ENCODE measurements at places on chromosomes 5 and 9.

DNA sequence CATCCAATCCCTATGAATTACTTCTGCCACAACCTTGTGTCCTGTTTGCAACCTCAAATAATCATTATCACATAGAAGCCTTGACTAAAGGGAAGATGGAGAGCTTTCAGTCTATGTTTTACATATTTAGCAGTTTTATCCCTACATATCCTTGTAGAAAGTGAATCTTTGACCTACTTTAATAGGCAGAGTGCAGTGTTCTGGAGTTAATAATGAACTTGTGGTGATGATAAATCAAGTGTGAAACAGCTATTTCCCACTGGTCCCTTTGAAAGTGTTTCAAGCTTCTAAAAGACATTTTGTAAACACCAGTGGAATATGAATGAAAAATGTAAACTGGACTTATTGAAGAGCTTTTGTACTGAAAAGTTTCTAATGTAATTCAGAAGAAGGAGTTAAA, 406.7 kb downstream of the GABRG2 start:
- DNase-seq: no peak

- no peak for DNase-seq
Measured at GRCh38 chr9:3948826-3949556, 350.9 kb downstream of the GLIS3 start.

DNA sequence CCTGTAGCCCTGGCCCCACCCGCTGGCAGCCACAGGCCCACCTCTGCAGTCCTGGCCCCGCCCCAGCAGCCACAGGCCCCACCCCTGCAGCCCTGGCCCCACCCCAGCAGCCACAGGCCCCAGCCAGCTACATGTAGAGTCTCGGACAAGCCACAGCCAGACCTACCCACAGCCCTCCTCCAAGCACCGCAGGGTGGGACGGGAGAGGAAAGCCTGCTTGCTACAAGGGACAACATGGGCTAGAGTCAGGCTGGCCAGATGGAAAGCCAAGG, 49.5 kb upstream of the SARDH start:
- no peak for DNase-seq

- no peak for DNase-seq
Measured at GRCh38 chr9:137141050-137141810, 2.3 kb downstream of the GRIN1 start.

DNA sequence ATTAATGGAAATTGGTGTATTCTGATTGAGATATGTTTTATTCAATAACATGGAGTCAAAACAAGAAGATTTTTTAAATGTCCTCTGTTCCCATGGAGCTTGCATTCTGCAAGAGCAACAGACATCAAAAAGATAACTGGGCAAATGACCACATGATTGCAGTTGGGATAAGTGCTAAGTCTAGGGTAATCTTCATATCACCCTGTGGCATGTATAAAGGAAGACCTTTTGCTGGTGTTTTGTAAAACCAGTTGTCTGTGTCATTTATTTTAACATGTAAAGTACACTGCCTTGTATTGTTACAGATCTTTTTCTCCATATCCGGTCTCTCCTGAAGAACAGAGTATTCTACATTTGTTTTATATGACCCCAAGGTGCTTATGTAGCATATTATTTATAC, 44.0 kb downstream of the PTCD2 start:
- no peak for DNase-seq

DNA sequence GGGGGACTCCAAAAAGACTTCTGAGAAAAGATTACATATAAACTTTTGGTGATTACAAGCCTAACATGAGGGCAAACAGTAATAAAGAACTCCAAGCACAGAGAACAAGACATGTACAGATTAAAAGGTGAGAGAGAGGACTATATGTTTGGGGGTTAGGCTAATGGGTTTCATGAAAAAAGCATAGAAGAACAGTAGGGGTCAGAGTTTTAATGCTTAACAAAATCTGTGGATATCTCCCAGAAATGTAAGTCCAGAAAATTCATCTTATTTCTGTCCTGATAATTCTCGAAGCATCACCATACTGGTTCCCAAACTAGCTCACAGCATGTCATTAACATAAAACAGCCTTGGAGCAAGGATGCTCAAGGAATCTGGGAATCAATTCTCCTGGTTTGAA, 137.2 kb downstream of the ARRDC3 start:
- DNase-seq: no peak

GRCh38 chr5:168916266-168916665, 337.1 kb upstream of the PANK3 start:
- no peak for DNase-seq

- DNase-seq: no peak
Measured at GRCh38 chr5:97495301-97495700, 312.3 kb upstream of the RIOK2 start.

GRCh38 chr5:123809594-123810221, 297.7 kb downstream of the CSNK1G3 start:
- DNase-seq: no peak

DNA sequence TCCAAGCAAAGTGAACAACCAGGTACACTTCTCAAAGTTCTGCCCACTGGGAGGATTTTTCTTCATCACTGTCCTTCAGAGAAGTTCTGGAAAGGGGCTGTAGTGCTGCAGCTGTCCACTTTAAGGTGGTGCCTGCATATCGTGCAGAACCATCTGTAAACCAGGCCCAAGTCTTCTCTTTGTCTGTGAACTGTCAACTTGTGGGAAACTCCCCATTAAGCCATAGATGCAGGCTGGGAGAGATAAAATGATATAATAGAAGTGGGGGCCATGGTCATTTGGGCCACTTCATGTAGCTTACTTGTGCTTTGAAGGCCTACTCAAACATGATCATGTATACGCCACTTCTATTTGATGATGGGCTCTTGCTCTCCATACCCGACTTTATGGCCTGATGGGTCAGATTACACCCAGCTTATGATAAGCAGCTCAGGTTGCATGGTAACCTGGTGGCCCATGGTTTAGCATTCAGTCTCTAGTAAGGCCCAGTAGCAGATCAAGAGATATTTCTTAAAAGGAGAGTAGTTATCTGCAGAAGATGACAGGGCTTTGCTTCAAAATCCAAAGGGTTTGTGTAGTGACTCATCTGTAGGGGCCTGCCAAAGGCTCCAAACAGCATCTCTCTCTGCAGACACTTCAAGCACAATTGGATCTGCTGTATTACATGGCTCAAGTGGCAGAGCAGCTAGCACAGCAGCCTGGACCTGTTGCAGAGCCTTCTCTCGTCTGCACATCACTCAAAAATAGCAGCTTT, 15.7 kb upstream of the BTF3 start:
- DNase-seq: no peak

DNA sequence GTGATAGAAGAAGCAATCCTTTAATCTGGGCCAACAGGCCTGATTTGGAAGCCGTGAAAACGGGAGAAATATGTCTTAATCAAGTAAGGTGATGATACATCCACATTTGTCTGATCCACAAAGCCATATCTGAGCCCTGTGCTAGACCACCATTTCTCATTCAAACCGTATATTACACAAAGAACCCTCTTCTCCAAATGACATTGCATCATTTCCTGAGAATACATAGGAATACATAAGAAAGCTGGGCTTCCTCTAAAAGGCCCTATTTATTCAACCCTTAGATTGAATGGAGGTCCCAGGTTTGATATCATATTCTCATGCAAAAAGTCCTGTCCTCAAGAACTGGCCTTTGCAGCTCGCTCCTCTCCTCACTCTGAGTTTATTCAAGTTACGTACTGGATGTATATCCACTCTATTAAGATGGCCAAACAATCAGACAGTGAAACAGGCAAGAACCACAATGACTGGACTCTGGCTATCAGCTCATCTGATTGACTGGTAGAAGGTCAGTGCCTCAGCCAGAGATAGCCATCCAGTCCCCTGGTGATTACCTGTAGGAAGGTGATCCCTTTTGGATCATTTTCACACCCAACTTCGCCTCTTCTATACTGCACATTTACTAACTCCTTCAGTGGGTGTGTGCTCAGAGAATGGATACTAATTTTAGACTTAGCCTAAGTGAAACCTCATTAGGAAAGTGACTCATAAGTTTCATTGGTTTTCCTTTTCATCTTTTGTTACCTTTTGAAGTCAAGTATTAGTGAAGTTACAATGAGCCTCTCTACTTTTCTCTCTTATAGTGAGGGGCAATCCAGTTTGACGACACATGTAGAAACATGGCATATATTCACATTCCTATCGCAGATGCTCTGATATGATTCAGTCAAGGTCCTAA, 167.6 kb upstream of the WWC1 start:
- DNase-seq: no peak

DNA sequence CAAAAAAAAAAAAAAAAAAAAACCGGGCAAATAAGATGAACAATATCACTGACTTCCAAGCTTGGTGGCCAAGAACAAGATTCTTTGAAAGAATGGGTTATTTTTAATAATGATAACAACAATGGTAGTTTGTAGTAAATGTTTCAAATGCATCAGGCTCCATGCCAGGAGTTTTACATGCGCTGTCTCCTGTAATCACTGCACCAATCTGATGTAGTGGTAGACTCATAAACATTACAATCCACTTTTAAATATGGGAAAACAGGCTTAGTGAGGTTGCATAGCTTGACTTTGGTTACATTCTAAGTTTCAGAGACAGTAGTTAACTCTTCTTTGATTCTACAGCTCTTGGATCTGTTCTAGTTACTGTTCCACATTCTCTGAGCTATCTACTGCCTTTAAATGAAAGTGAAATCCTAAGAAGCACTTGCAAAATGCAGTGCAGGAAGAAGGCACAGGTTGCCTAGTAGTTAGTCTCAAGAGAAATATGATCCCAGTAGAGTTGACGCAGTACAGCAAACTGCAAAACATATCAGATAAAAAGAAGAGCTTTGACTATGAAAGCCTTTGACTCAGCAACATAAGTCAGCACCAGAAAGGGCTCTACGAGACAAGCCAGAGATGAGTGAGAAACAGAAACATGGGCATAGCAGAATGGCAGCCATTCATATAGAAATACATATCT, 62.1 kb downstream of the PDE4D start:
- no peak for DNase-seq

DNA sequence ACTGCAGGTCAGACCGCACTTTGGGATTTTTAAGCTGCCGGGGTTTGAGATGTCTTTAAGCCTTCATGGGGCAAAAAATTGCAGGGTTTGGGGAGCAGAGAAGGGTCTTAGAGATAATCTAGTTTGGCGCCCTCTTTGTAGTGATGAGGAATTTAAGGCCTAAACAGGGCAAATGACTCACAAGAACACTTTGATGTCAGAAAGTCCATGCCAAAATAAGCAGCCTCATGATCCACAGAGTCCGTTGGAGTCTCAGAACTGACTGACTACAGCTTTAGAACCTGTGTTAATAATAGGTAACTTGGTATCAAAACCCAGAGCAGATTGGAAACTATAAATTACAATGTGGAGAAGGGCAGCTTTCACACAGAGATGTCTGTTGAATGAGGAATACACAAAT, 35.9 kb upstream of the PTGS1 start:
- DNase-seq: no peak

DNA sequence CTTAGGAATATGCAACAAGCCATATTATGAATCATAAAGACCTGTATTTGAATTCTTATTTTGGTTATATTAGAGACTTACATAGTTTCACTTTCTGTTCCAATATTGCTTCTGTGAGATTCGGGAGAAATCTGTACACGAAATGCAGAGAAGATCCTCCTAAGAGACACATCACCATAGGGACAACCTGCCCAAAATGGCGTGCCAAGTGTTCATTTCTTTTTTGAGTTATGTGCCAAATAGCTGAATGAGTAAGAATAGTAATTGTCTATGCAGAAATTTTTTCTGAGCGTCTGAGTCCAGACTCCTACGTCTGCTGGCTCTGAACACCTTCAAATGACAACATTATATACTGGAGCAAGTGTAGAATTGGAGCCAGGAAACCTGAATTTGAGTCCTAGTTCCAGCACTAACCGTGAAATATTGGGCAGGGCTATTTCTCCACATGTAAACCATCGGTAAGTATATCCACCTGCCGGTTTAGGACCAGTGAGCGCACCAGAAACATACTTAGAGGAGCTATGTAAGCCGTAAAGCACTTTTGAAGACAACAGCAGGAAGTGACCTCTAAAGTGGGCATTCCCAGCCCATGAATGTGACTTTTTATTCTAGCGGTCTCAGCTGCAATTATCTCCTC, 163.9 kb upstream of the DMRT1 start:
- DNase-seq: no peak

GRCh38 chr9:18989097-18989496, 43.9 kb downstream of the SAXO1 start:
- no peak for DNase-seq

GRCh38 chr9:2872931-2873323, 29.0 kb upstream of the PUM3 start:
- no peak for DNase-seq

GRCh38 chr9:133356391-133357091, at the start of the genes SURF1 and SURF2:
TSS of gene SURF1 (minus strand) at chr9:133356487. CDS start at chr9:133356453, 34 bp downstream.
TSS of gene SURF2 (plus strand) at chr9:133356550. CDS start at chr9:133356593, 43 bp downstream.
- DNase-seq: peak; percentile 89

GRCh38 chr9:128986671-128987070, 39.2 kb downstream of the NUP188 start:
- DNase-seq: no peak

DNA sequence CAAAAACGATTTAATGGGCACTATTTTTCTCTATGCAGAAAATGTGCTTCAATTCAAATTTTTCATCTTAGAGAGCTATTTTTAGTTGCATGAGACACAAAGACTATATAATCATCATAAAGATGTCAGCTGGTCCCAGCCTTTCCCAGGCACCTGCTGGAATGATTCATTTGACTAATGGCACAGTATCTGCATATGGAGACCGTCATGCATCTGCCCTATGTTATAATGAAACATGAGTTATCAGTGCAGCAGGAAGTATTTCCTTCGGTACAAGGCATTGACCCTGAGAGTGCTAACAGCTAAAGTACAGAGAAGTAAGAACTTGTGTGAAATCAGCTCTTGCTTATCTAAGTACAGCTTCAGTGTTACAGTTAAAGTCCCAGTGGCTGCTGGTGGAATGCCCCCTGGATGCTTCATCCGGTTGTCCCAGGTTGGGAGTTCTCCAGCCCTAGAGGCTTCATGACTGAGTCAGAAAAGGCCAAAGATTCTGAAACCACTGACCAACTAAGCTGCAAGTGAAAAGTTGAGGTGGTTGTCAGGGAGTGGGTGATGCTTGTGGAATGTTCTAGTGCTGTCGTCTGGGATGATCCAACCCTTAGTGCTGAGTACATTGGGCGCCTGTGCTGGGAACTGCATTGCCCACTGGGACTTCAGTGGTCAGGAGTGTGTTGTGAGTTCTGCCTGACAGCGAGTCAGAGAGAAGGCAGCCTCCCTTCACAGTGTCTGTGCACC, 57.2 kb downstream of the MTRR start:
- no peak for DNase-seq

DNA sequence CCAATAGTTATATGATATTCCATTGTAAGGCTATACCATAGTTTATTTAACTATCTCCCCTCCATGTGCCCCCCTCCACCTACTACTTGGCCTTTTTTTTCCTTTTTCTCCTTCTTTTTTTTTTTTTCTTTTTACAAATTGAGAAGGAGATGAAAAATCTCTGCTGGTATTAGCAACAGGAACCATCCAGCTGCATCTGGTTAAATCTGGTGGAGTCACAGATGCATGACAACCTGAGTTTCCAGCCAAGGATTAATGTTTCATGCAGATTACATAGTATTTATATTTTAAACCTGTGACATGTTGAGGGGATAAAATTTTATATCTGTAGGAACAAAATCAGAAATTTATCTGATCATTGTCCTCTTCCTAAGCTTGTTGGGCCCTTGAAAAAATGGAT, 128.5 kb upstream of the IQGAP2 start:
- no peak for DNase-seq

GRCh38 chr5:39578887-39579497, 154.2 kb upstream of the DAB2 start:
- DNase-seq: no peak

GRCh38 chr9:119307471-119307870, 61.8 kb downstream of the BRINP1 start:
- DNase-seq: no peak
